Sigmoid colon (tissue), 7 donors: ENCODE measurements at places on chromosomes 2 and 18. TPM values are rescaled to one million over a fixed set of nuclear protein-coding genes. Genes with fewer than 3 reads are reported as not detected.

GRCh38 chr2:54503192-54503591 is 47.1 kb downstream of the SPTBN1 start:
- no peak for DNase-seq
- H3K27me3 ChIP-seq: no peaks in the 10 kb centered on the region
- H3K4me3 ChIP-seq: no peak overlapping the region
- H3K27ac ChIP-seq: no peak overlapping the region
- no peaks in the 10 kb centered on the region for H3K36me3 ChIP-seq
- H3K4me1 ChIP-seq: peaks cover 71% of the 10 kb centered on the region

DNA sequence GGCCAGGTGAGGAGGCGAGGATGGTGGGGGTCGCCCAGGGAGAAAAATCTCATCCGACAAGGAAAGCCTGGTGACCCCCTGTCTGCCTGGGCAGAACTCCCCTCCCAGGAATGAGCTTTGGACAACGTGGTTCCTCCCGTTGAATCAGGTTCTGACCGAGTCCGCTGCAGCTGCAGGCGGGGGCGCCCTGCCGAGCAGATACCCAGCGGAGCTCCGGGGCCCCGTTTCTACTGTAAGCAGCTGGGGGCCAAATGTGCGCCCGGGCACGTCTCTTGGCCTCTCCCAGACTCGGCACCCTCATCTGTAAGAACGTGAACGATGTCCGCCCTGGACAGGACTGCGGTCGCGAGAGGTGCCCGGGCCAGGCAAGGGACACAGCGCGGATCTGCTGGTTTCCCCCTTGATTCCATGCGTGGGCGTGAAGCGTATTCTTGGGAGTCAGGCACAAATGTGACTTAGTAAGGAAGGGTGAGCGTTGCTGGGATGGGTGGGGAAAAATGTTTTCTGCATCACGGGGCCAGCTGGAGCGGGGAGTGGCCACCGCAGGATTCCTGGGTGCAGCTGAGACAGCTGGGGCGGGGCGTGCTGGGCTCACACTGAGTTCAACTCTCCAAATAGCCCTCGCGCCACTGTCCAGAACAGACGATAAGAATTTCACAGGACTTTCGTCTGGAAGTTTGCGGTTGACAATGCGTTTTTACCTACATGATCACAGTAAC is 20.2 kb upstream of the TUBB6 start:
- H3K4me3 ChIP-seq: peak overlapping the region; percentile 58
- no peaks in the 10 kb centered on the region for H3K36me3 ChIP-seq
- H3K27ac ChIP-seq: peak overlapping the region; percentile 83
- no peaks in the 10 kb centered on the region for H3K27me3 ChIP-seq

DNA sequence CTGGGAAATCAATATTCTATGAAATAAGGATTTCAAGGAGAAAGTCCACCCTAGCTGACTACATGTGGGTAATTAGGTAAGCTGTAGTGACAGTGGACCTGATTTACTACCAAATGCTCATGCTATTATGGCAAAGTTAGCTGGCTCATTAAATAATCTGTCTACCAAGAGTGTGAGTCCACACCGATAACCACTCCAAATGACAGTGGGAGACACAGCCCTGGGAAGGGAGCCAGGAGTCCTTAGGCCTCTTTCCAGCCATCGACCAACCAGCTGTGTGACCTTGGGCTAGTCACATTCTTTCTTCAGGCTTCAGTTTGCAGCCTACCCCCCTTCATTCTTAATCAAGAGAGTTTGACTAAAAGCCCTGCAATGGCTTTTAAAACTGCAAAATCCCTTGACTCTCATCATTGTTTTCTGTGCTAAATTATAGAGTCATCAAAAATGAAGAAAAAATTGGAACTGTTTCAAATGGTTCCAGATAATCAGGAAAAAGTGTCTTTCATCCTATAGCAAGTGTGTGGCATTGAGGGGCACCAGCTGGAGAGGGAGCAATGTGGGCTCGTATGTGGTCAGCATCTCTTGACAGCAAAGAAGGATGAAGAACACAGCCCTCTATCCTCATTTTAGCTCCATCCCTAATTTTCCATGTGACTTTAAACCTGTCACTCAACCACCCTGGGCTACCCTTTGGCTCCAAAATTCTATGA is 45.6 kb upstream of the SLC14A2 start:
- H3K27me3 ChIP-seq: no peaks in the 10 kb centered on the region
- H3K4me3 ChIP-seq: no peak overlapping the region
- no peak for DNase-seq
- H3K36me3 ChIP-seq: no peaks in the 10 kb centered on the region
- no peak overlapping the region for H3K27ac ChIP-seq

DNA sequence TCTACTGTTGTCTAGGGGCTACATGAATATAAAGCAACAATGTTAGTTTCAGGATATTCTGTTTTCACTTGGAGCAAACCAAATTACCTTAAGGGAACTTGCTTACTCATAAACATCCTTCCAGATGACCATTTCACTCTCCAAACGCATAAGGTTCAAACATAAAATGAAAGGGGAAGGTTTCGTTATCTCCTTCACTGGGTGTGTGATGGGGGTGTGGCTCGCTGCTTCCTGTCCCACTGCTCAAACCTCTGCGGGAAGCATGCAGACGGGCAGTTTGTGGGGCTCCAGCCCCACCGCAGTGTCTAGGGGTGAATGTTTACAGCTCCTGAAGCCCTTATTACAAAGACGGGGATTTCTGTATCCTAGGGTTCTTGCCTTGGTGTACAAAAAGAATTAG is 1310.9 kb upstream of the TMEFF2 start:
- DNase-seq: no peak
- H3K36me3 ChIP-seq: no peaks in the 10 kb centered on the region
- H3K4me3 ChIP-seq: no peak overlapping the region
- H3K27me3 ChIP-seq: no peaks in the 10 kb centered on the region
- H3K4me1 ChIP-seq: no peaks in the 10 kb centered on the region

DNA sequence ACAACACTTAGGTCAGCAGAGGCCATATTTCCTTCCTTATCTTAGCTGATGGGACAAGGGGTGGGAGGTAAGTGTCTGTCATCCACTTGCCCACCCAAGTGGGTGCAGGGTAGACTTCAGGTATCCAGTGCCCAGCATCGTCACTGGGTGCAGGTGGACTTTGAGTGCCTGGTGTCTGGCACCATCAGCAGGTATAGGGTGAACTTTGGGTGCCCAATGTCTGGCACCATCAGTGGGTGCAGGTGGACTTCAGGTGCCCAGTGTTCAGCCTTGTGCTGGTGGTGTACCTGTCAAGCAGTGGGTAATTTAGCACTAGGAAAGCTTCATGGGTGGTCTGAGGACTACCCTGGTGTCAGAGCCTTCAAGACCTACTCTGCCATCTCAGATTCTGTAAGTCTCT is 175.6 kb downstream of the SEPTIN10 start:
- H3K27ac ChIP-seq: peak overlapping the region; percentile 20
- no peaks in the 10 kb centered on the region for H3K27me3 ChIP-seq
- peaks cover 33% of the 10 kb centered on the region for H3K36me3 ChIP-seq
- DNase-seq: peak; percentile 43

- H3K4me3 ChIP-seq: no peak overlapping the region
- no peaks in the 10 kb centered on the region for H3K36me3 ChIP-seq
- H3K4me1 ChIP-seq: peaks cover 78% of the 10 kb centered on the region
- H3K27ac ChIP-seq: peak overlapping the region; percentile 82
- DNase-seq: no peak
- H3K27me3 ChIP-seq: no peaks in the 10 kb centered on the region
These were observed 99.9 kb upstream of the ZFP36L2 start for GRCh38 chr2:43326101-43326825.

SH3BP4 gene
- total RNA-seq: 22.8 TPM

DNA sequence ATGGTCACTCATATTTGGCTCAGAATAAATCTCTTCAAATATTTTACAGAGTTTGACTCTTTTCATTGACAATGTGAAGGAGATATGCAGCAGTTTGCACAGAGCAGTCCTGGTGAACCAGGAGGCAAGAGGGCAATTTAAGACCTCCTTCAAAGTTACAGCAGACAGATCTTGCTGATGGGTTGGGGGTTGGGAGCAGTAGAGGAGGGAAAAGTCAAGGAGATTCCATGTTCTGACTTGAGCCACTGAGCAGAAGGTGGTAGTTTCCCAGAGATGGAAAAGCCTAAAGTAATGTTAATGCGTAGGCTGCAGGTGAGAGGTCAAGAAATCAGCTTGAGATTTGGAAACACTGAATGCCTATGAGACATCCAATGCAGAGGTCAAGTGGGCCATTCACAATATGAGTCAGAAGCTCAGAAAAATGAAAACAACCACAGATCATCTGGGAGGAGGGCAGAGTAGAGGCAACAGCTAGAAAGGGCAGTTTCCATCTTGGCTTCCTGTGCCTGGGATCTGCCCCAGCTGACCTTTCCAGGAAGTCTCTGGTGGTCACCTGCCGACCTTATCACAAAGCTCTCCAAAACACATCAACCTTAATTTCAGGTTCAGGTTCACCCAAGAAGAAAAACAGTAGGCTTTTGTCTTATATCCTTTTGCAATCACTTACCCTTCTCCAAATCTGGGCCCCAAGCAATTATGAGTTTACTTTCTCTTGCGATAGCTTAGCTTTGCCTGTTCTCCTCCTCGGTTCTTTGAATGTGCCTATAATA is 197.5 kb upstream of the ARL4C start:
- no peak overlapping the region for H3K4me3 ChIP-seq
- H3K36me3 ChIP-seq: no peaks in the 10 kb centered on the region
- no peaks in the 10 kb centered on the region for H3K4me1 ChIP-seq
- no peak for DNase-seq
- H3K27ac ChIP-seq: no peak overlapping the region

DNA sequence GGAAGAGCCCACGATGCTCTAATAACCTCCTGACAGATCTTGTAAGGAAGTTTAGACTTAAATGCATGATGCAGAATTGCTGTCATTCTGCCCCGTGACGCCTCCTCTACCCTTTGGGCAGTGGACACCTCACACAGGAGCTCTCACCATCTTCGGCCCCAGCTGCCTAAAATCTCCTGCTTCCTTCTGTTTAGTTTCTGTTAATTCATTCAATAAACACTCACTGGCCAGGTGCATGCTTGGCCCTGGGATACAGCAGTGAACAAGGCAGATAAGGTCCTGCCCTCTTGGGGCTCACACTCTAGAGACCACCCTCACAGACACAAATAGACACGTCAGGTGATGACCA is 81.1 kb downstream of the SEPTIN10 start:
- H3K27me3 ChIP-seq: no peaks in the 10 kb centered on the region
- H3K4me1 ChIP-seq: no peaks in the 10 kb centered on the region
- no peak overlapping the region for H3K27ac ChIP-seq

GRCh38 chr2:159148901-159149300 is 137.6 kb downstream of the WDSUB1 start:
- no peak overlapping the region for H3K27ac ChIP-seq
- peaks cover 2% of the 10 kb centered on the region for H3K36me3 ChIP-seq
- no peaks in the 10 kb centered on the region for H3K27me3 ChIP-seq
- no peak for DNase-seq
- peaks cover 26% of the 10 kb centered on the region for H3K4me1 ChIP-seq
- H3K4me3 ChIP-seq: no peak overlapping the region

SERPINB8 gene
- total RNA-seq: 5.3 TPM

DNA sequence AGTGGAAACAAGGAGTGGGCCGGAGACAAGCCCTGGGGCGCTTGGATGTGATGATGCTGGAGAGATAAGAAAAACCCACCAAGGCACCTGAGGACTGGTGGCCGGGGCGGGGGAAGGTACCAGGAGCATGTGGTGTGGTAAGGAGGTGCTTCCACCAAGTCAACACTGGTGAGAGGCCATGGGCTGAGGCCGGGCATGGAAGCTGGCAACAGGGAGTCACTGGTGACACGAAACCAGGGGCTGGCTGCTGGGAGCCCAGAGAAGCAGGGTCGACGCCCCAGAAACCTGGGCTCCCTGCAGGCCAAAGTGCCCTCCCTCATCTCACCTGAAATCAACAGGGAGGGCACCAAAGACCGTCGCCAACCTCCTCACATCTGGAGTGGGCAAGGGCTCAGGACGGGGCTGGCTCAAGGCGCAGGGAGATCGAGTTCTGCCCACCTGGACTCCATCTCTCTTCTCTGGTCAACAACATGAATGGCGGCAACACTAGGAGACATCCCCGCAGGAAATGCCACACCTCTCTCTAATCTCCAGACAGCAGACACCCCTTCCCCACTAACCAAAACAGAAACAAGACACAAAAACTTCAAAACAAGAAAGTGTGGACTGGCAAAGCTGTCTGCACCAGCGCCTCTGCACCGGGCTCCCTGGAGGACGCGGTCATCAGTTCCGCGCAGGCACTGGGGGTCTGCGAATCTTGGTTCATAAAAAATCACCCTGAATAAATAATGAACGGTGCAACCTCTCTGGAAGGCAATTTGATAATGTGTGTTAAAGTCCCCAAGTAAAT is 185.5 kb downstream of the HDAC4 start:
- no peaks in the 10 kb centered on the region for H3K27me3 ChIP-seq
- H3K4me1 ChIP-seq: peaks cover 82% of the 10 kb centered on the region
- H3K4me3 ChIP-seq: no peak overlapping the region
